ENCODE measurements at places on chromosomes 2 and 18.

- DNase-seq, result no peak
Observed at GRCh38 chr2:4693266-4693665, 989.9 kb downstream of the DCDC2C start.

GRCh38 chr18:1542230-1542774 is 637.6 kb downstream of the ADCYAP1 start:
- no peak for DNase-seq

DNA sequence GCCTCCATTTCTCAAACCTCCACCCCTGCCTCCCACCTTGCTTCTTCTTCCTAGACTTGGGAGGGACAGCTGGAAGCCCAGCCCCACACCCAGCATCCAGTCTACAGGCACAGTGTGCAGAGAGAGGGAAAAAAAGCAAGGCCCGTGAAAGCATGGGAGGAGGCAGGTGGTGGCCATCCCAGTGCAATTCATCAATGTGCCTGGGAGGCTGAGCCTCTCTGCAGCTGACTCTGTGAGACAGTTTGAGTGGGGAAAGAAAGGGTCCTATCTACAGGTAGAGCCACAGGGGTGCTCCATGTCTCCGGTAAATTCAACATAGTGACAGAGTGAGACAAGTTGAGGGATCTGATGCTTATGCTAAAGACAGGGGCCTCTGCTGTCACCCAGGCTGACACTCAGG is 340.6 kb downstream of the DYSF start:
- no peak for DNase-seq

DNA sequence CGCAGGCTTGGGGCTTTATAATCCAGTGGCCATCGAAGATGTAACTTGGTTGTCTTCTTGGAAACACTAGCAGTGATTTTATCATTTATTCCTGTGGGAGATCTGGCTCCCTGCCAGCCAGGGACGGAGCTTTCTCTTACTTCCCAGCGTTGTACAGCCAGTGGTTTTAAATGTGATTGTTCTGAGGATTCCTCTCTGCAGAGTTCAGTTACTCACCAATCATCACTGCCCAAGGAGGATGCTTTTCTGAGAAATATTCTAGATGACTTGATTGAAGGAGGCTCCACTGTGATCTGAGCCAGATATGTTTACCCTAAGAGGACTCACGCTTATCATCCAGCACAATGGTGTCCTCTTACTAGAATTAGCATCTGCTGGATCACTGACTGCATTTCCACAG is 744.3 kb downstream of the RNF144A start:
- DNase-seq, result no peak

- no peak for DNase-seq
Observed at GRCh38 chr2:48444404-48444803, 85.5 kb upstream of the STON1 start.

GRCh38 chr2:222318026-222318711 is 19.4 kb upstream of the PAX3 start:
- DNase-seq, result no peak

- DNase-seq, result no peak
Observed at GRCh38 chr2:43075811-43076585, 150.4 kb downstream of the ZFP36L2 start.

GRCh38 chr2:207599636-207600035 is 25.6 kb downstream of the METTL21A start:
- DNase-seq, result no peak

GRCh38 chr2:19944205-19944845 is 42.5 kb upstream of the TTC32 start:
- no peak for DNase-seq

DNA sequence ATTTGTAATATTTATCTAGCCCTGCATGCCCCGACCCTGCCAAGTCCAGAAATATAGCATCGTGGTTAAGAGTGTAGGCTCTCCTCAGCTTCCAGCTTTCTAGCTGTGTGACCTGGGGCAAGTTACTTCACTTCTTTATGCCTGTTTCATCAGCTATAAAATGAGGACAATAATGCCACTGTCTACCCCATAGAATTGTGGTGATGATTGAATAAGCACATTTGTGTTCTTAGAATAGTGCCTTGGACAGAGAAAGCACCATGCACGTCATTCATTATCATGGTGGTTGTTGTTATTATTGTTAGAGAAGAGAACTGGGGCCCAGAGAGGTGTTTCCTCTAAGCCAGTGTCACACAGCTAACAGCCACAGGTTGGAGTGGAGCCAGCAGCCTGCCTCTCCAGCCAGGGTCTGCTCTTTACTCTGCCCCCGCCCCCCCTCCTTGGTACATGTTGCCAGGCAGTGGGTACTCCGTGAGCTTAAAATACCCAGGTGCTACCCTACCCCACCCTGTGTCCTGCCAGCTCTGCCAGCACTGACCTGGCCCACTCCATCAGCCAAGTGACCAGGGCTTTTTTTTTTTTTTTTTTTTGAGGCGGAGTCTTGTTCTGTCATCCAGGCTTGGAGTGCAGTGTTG is 202.1 kb downstream of the CTIF start:
- no peak for DNase-seq

DNA sequence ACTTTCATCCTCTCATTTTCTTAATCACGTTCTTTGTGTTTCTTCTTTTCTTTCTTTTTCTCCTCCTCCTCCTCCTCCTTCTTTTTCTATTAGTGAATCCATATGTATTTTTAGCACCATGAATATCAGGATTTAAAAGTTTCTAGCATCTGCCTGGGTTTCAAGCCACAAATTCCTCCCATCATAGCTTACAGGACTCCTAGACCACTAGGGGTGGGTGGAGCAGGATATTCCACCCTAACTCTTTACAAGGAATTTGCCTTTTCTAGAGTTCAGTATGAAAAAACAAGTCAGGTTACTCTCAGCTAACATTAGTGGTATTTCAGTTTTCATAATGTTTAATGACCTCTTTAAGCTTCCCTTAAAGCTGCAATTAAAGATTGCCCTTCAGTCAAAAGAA is 19.1 kb upstream of the LRRTM1 start:
- DNase-seq, result no peak

GRCh38 chr18:42559069-42559690 is 556.3 kb downstream of the RIT2 start:
- no peak for DNase-seq

DNA sequence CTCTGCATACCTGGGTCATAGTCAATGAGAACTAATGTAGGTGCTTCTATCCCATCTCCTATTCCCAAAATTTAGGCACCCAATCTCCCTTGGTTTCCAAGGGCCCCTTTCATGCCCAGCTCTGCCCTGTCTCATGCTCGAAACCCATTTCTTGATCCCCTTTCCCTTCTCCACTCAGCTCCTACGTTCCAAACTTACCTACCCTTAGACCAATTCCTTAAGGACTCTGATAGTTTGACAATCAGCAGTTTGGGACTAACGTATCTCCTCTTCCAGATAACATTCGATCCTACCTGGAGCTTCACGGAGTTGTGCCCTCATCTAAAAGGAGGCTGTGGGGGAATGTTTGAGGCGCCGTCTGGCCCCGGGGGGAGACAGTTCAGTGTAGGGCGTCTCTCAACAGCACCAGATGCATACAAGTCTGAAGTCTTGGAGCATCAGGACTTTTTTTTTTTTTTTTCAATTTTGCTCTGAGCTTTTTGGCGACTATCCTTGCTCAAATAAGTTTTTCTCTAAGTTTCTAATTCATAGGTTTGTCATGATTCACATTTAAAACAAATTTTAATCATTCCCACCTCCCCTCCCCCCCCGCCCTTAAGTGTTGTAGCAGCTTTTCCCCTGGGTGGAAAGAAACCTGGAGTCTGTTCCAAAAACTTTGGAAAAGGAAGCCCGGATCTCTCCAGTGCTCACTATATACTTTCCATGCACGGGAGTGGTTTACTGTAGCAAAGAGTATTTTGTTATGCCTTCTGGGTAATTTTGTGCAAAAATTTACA is 141.2 kb upstream of the LGALSL start:
- DNase-seq, result no peak

DNA sequence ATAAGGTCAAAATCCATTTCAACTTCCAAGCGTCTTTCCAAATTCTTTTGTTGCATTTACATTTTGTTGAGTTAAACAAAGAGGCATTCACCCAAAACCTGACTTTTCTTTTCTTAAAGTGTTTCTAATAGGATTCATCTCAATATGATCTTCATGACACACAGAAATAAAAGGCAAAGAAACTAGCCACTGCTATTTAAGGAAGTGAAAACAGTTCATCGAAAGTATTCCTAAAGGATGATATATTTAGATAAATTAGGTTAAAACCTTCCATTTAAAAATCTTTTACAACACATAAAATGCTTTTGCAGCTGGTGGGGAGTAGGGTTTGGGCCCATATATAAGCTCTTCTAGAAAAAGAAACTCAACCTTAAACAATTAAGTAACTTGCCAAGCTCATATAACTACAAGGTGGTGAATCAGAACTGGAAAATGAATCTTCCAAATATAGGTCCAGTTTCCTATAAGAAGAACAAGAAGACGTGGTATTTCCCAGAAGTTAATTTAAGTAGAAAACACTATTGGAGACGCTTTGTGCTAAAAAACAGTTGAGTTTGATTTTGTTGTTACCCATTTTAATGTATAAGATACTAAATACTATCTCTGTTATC is 336.0 kb upstream of the HNRNPA3 start:
- DNase-seq, result no peak

GRCh38 chr2:179579800-179580199 is 281.6 kb downstream of the ZNF385B start:
- no peak for DNase-seq

DNA sequence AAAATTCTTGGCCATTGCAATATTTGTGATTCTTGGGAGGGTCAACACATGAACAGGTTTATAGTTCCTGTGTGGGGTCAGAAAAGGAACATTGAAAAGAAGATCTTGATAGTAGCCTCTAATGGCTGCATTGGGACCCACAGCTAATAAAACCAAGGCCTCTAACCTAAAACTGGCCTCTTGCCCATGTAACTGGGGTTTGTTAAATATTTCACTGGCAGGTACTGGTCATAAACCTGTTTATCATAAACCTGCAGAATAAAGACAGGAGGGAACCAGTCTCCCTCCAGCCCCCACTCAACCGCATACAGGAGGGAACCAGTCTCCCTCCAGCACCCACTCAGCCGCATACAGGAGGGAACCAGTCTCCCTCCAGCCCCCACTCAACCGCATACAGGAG is 125.3 kb downstream of the PXDN start:
- no peak for DNase-seq

- no peak for DNase-seq
Observed at GRCh38 chr18:9838144-9838877, 47.5 kb upstream of the TXNDC2 start.

- DNase-seq, result no peak
Observed at GRCh38 chr2:65914244-65914786, 481.9 kb upstream of the SPRED2 start.

- no peak for DNase-seq
Observed at GRCh38 chr2:71001981-71002570, 7.4 kb upstream of the TEX261 start.

All from stimulated activated CD8-positive, alpha-beta memory T cell treated with anti-CD3 and anti-CD28 coated beads, Interleukin-4, amount 100 ng/mL, for 1 hour (primary cell).